ENCODE measurements at places on chromosomes 6 and 20. TPM values are rescaled to one million over a fixed set of nuclear protein-coding genes. Genes with fewer than 3 reads are reported as not detected.
A peak's percentile ranks its signal among the peaks of the same experiment; 100 is the strongest.

GRCh38 chr6:125001684-125002405, 39.6 kb downstream of the RNF217 start:
- no peak for DNase-seq

The BMP5 gene
- total RNA-seq = 1.7 TPM

The SPATA25 gene
- total RNA-seq = 8.6 TPM

- DNase-seq = no peak
Measured at GRCh38 chr6:166415833-166416347, 33.1 kb upstream of the MPC1 start.

- no peak for DNase-seq
Measured at GRCh38 chr20:16541226-16541625, 32.0 kb downstream of the KIF16B start.

DNA sequence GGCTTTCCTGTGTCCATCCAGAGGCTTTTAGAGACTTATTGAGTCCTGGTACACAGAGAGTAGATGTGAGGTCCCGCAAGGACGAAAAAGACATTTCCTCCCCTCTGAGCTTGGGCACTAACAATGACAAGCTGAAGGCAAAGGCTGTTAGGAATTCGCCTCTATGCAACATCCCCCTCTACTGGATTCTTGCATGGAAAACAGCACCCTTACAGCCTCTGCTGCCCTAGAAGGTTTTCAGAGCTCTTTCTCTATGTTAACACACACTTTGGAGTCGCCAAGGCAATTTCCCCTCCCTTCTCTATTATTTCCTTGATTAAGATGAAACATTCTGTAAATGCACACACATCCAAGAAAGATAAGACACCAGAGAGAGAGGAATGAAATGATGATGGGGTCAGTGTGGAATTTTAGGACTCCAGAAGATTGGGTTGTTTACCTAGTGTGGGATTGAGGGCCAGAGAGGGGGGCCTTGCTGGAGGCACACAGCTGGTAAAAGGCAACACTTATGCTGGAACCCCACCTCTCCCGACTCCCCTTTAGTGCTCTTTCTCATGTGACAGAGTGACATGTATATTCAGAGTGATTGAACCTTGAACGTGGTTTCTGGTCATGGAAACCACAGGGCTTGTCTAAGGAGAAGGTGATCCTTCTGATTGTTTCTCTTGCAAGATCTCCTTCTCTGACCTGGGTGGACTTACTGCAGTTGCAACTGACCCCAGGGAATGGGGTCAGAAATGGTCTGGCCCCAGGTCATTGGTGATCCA, 300.7 kb downstream of the CLIC5 start:
- peak; percentile 74 for DNase-seq

DNA sequence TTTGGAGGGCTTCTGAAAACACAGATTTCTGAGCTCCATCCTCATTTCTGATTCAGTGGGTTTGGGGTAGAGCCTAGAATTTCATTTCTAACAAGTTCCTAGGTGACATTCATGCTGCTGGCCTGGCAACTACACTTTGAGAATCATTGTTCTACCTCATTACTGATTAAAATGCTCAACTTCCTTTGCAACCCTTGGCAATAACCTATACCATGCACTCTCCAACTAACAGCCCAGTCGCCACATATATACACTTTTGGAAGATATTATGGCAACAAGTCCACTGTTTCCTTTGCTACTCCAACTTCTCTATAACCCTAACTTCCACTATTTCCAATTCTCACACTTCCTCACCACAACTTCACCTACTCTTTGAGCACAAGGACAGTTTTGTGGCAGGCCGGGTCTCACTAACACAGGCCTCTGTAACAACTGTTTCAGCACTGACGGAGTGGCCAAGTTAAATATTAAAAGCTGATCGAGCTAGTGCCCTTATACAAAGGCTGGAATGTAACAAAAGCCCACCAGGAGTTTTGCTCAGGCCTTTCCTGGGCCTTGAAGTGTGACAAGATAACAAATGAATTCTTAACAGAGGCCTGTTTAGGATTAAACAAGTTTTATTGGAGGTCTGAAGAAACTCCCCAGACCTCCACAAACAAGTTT, 32.1 kb upstream of the RAB23 start:
- no peak for DNase-seq

- no peak for DNase-seq
Measured at GRCh38 chr20:14956538-14956937, 619.1 kb upstream of the FLRT3 start.

The CASS4 gene
- total RNA-seq = 0.91 TPM

The OTOR gene
- total RNA-seq = not detected

- no peak for DNase-seq
Measured at GRCh38 chr20:32404017-32404416, 45.9 kb downstream of the ASXL1 start.
